Suppressor macrophage (primary cell): ENCODE measurements at places on chromosomes 2 and 18.

- no peak for DNase-seq
These were observed 75.4 kb downstream of the CHN1 start for GRCh38 chr2:174929786-174930185.

DNA sequence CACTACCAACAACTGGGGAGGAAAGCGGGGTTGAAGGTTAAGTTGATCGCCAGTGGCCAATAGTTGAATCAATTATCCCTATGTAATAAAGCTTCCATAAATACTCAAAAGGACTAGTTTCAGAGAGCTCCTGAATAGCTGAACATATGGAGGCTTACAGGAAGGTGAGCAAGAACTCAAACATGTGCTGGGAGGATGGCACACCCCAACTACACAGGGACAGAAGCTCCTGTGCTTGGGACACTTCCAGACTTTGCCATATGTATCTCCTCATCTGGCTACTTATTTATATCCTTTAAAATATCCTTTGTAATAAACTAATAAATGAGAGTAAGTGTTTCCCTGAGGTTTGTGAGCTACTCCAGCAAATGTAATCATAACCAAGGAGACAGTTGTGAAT, 115.7 kb downstream of the HNMT start:
- no peak for DNase-seq

DNA sequence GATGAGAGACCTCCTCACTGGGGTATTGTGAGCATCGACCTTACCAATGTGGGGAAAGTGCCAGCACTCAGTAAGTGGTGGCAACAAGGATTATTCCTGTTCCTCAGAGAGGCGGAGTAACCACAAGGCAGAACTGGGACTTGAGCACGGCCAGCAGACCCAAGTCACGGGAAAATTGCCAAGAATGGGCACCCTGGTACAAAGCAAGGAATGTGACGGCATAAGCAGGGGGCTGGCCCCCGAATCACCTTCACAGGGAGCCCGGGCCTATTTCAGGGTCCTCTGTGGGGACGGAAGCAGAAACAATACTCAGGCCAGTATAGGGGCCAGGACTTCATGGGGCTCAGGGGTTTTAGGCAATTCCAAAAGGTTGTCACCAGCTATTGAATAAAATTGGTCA, 25.4 kb downstream of the CENPA start:
- DNase-seq: no peak

- DNase-seq: no peak
These were observed 20.1 kb downstream of the ZC3H6 start for GRCh38 chr2:112295407-112296078.

GRCh38 chr2:43013821-43014345, 212.5 kb downstream of the ZFP36L2 start:
- DNase-seq: no peak

GRCh38 chr2:105287692-105288091, 41.8 kb downstream of the TGFBRAP1 start:
- peak; percentile 71 for DNase-seq

DNA sequence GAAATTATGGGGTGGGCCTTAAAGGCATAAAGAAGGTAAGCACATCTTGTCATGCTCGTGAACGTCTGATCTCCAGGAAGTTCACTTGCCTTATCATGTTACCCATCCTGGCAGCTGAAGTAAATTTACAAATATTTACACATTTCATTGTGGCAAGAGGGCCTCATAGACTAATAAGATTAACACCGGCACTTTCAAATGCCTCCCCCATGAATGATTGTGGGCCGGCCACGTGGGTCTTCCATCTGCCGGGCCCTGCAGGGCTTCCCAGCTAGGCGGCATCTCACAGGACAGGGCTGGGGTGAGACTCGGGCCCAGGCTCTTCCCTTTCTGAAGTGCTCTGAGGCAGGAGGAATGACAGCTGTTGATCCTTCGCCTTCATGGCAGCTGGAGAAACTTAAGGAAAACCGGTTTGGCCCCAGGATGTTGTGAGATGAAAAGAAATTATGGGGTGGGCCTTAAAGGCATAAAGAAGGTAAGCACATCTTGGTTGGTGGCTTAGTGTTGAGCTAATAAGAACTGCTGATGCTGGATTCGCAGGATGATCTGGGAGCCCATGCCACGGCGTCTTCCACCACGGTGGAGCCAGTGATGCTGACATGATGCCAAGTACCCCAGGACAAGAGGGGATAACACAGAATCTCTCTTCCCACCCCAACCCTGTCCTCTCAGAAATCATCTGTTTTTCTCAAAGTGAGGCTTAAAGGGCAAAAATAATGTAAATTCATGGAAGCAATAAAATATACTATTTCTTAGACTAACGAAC, 176.3 kb downstream of the SEPTIN10 start:
- no peak for DNase-seq

GRCh38 chr18:59690996-59691395, 6.2 kb downstream of the CCBE1 start:
- DNase-seq: no peak

DNA sequence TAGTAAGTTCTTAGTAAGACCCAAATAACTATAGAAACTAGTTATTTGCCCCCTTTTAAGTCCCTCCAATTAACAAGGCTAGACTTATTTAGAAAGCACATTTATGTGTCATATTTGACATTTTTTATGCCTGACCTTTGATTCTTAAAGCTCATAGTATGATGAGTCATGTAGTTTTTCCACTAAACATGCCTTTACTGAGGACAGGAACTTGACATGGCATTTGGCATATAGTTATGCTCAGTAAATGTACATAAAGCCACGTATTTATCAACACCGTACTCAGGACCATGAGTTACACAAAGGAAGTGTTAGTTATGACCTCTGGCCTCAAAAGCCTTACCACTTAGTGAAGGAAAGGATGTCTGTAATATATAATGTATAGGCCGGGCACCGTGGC, 78.9 kb downstream of the GNAL start:
- DNase-seq: no peak

DNA sequence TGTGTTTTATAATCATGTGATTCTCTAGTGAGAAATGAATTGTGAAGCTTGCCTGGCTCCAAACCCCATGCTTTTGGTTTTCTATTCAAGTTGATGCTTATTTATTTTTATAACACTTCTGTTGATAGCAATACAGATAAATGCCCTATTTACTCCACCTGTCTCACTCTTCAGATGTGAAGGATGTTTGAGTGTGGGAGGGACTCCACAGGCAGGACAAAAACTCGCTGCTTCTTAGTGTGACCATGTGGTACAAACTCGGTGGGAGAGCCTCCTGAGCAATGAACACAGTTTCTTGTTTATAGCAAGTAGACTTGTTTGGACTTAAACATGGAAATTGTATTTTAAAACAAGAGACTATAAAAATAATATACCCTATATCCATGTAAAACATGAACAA, 219.7 kb downstream of the GULP1 start:
- no peak for DNase-seq

- DNase-seq: peak; percentile 76
These were observed 133.4 kb downstream of the INSIG2 start for GRCh38 chr2:118221536-118222272.

DNA sequence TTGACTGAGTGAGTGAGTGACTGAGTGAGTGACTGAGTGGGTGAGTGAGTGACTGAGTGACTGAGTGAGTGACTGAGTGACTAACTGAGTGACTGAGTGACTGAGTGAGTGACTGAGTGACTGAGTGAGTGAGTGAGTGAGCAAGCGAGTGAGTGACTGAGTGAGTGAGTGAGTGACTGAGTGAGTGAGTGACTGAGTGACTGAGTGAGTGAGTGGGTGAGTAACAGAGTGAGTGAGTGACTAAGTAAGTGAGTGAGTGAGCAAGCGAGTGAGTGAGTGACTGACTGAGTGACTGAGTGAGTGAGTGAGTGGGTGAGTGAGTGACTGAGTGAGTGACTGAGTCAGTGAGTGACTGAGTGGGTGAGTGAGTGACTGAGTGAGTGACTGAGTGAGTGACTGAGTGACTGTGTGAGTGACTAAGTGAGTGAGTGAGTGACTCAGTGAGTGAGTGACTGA, 11.9 kb downstream of the MAL start:
- no peak for DNase-seq

DNA sequence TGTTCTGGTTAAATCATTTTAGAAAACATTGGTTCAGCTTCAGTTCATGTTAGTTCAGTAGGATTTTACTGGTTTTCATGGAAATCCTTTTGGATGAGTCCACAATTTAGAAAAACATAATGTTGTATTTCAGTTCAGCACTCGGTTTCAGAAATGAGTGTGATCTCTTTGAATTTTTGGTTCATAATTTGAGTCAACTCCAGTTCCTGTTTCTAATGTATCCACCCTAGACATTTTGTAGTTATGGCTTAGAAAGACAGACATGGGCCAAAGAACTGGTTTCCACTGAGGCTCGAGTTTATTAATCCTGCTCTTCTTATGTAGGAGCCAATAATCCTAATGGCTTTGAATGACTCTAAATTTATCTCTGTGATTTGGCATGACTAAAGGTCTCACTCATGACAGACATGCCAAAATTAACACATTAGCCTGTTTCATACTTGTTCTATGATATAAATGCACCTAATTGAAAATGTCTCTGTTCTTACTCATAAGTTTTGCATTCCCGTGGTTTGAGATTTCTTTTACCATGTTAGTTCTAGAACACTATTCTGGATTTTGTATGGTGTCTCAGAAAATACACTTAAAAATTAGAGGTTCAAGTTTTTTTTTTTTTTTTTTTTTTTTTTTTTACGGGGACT, 82.3 kb upstream of the SPRED2 start:
- DNase-seq: no peak

GRCh38 chr18:63377275-63377980, 10.4 kb upstream of the KDSR start:
- DNase-seq: no peak

GRCh38 chr18:73691624-73692023, 456.0 kb downstream of the FBXO15 start:
- DNase-seq: no peak

DNA sequence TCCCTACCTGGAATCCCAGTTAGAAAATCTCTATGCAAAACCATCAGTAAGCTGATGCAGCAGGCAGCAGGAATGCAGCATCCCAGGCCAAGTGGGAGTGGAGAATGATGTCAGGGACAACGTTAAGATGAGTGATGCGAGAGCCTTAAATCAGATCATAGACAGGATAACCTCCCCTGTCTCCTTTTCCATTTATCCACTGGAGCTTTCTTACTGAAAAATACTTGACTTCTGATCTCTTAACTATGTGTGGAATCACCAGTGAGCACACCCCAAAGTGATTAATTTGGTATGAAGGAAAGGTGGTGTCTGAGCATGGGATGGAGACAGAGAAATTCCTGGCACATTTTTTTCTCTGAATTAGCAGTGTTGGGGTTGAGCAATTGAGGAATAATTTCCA, 98.0 kb downstream of the RND3 start:
- no peak for DNase-seq

- DNase-seq: no peak
These were observed 46.6 kb downstream of the CDH20 start for GRCh38 chr18:61379827-61380226.

DNA sequence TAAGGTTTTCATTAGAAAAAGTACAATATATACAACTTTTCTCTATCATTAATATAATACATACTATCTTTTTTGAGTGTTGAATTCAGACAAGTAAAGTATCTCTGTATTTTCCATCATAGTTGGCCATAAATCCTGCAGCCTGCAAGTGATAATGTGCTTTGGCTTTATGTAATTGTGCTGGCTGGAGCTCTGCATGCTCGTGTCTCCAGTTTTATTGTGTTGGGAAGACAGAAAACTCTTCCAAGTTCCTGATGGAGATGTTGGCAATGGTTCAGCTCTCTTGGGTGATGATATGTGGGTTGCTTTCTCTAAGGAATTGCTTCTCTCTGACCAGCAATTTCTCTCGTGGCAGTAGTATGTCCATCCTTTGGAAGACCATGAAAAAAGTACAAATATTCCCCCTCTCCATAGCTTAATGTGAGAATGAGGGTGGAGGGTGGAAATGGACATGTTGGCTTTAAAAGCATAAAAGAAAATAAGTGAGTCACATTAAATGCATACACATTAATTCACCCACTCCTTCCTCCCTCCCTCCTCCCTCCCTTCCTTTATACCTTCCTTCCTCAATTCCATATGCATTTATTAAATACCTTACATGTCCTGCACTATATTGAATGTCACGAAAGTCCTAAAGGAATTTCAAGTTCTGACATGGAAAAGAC, 344.2 kb downstream of the MTX2 start:
- DNase-seq: no peak

- DNase-seq: no peak
These were observed 34.0 kb downstream of the NAPG start for GRCh38 chr18:10559553-10560451.

DNA sequence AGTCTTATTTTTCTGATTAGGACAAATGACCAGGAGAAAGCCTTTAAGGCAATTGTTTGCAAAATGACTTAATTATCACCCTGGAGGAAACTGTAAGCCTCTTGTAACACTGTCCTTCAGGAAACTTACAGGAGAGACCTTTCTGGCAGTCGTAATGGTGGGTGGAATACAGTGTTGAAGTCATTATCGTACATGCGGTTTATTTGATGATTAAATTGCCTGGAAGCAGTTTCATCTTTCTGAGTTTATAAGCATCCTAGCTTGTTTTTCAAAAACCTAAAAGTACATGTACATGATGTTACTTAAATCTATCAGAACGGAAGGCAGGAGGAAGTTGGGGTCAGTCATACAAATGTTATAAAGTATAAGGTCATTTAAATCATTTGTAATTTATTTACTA, 86.2 kb upstream of the RAB27B start:
- DNase-seq: no peak

DNA sequence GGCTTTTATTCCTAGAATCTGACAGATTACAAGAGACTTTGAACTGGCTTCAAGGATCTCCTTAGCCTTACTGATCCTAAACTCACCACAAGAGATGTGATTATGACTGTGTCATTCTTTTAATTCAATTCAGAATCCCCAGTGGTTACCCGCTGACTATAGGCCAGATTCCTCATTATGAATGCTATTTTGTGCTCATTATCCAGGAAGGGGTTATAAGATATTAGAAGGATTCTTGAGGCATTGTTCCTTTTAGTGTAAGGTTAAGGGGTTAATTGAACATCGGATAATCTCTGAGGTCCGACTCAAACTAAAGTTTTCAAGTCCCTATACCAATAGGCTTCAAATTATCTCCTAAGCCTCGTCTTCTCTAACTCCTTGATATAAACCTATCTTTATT, 39.4 kb upstream of the TDRD15 start:
- DNase-seq: no peak

DNA sequence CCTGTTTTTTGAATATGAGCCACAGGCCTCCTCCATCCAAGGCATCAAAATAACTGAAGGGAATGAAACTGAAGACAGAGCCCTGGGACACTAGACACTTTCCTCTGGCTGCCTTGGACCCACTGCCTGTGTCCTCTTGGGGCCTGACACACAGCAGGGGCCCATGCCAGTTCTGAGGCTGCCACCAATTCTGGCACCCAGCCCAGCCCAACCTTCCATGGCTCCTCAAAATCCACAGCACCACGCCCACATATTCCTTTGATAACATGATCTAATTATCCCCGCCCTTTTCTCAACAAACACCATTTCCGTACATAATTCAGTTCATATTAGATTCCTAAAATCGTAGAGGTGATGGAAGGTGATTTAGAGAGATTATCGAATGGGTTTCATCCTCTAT, 64.2 kb downstream of the EMX1 start:
- no peak for DNase-seq

- DNase-seq: no peak
These were observed 19.6 kb upstream of the STON1 start for GRCh38 chr2:48510329-48510728.

- DNase-seq: peak; percentile 3
These were observed 221.0 kb upstream of the MMADHC start for GRCh38 chr2:149808556-149808955.

- no peak for DNase-seq
These were observed 498.2 kb upstream of the TCF4 start for GRCh38 chr18:56086176-56086575.

GRCh38 chr18:24915547-24915946, 436.4 kb downstream of the ZNF521 start:
- no peak for DNase-seq

GRCh38 chr2:134718023-134718816, 580 bp downstream of the TMEM163 start:
- DNase-seq: peak; percentile 49
